ENCODE measurements at places on chromosomes 1 and 21. TPM values are rescaled to one million over a fixed set of nuclear protein-coding genes. Genes with fewer than 3 reads are reported as not detected.

The NR1I3 gene
- not detected for total RNA-seq

The CAPN8 gene
- not detected for total RNA-seq

DNA sequence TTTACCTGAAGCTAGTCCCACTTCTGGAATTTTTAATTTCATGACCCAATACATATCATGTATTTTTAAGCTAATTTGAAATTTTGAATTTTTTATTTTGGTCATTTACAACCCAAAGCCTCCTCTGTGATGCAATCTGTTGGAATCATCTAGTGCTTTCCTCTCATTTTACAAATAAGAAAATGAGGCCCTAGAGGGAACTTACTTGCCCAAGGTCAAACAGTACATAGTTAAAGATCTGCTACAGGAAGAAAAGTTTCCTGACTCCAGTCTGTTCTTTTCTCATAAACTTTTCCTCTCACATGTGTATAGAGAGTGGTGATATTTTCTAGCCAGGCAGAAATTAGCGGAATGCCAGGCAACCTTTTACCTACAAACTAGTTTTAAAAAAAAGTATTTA, 59.3 kb upstream of the DPT start:
- DNase-seq = no peak

The KCNN3 gene
- 0.04 TPM for total RNA-seq

DNA sequence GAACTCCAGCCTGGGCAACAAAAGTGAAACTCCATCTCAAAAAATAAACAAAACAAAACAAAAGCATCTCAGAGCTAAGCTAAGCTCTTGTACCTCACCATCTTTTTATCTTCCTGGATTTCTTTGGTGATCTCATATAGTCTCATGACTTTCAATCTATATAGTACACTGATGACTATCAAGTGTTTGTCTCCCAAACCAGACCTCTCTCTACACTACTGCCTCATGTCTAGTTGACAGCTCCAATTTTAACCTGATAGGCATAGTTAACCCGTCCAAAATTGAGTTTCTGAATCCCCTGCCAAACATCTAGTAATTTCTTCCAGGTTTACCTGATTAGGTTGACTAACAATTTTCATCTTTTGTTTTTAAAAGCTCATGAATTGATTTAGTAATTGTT, 151.7 kb downstream of the COP1 start:
- DNase-seq = no peak

The PDZK1IP1 gene
- total RNA-seq = 0.33 TPM

GRCh38 chr1:53697721-53698383, 41.1 kb downstream of the GLIS1 start:
- DNase-seq = no peak

The ST6GALNAC5 gene
- not detected for total RNA-seq

The SPOCD1 gene
- total RNA-seq = 0.22 TPM

GRCh38 chr1:182259968-182260367, 131.6 kb downstream of the GLUL start:
- no peak for DNase-seq

DNA sequence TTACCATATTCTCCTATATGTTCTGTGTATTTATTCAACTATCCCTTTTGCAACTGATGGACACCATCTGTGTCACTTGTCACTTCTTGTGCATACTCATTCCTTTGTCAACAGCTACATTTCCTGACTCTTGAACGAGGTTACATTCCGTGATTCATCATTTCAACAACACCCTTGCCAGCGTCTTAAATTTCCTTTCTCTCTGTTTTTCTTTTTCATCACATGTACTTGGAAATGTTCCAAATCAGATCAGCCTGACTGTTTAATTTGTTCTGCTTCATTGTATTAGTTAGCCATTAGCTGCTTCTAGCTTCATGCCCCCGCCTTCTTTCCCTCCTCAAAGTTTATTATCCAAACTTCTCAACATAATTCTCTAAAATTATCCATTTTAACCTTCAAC, 173.0 kb downstream of the ADGRL4 start:
- no peak for DNase-seq

- DNase-seq = no peak
Measured at GRCh38 chr1:4395158-4395557, 259.3 kb upstream of the AJAP1 start.

The HES5 gene
- total RNA-seq = not detected

The CFHR4 gene
- total RNA-seq = not detected

GRCh38 chr1:24978383-24979032, 48.4 kb upstream of the RUNX3 start:
- DNase-seq = no peak

DNA sequence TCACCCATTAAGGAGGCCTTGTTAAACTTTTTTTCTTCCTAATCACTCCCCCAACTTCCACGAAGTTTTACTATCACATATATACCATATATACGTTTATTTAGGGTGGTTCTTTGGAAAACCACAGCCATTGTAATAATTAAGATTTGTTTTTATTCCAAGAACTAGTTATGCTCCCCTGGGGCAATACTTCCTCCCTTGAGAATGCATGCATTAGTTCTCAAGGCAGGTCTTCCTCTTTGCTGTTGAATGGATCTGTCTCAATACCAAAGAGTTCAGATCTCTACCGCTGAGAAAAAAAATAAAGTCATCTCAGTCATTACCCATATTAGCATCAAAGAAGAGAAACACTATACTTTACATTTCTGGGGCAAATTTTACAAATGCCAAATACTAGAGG, 567.7 kb upstream of the RGS18 start:
- DNase-seq = no peak

DNA sequence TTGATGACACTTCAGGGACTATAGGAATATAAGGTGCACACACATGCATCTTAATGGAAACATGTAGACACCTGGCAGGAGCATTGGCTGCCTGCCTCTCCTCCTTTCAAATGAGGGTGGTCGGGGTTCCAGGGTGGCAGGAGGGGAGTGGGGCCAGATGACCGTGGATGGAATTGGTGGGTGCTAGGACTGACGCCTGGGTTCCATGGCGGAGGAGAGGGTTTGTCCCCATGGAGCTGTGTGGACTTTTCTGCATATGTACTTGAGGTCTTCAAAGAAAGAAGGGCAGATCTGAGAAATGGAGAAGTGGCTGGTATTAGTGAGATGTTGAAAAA, 7.7 kb downstream of the PRRX1 start:
- DNase-seq = no peak

- DNase-seq = peak; percentile 42
Measured at GRCh38 chr1:1779691-1780597, 1.7 kb upstream of the NADK start.

The DMRTA2 gene
- not detected for total RNA-seq

DNA sequence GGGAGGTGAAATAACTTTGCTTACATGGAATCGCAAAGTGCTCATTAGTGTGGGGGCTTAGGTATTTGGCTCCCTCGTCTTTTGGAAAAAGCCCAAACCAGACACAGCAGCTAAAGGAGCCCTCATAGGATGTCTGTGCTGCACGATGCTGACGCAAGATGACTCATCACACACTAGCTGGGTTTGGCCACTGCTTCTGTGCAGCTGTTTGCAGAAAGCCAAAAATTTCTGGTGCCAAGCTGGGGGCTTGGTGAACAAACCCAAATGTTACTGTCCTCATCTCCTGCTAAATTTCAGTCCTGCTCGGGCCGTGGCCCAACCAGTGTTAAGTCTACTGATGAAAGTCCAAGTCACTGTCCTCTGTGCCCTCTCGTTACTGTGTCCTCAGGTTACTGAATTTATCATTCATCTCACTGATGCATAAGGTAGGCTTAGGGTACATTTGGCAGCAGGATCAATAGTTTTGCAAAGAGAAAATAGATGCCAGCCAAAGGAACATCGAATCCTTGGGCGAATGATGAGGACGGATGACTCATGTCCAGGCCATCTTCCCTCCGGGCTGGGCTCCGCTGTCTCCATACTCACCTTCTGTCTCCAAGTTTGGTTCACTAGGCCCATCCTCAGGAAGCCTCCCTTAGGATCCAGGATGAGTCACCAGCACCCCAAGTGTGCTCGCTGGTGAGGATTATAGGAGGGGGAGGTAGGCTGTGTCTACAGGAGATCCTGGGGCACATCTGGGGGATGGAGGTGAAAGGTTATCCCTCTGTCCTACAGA, 177.7 kb downstream of the ADSS2 start:
- peak; percentile 75 for DNase-seq

GRCh38 chr1:248576260-248576980, 1.9 kb upstream of the OR2T34 start:
- DNase-seq = no peak

DNA sequence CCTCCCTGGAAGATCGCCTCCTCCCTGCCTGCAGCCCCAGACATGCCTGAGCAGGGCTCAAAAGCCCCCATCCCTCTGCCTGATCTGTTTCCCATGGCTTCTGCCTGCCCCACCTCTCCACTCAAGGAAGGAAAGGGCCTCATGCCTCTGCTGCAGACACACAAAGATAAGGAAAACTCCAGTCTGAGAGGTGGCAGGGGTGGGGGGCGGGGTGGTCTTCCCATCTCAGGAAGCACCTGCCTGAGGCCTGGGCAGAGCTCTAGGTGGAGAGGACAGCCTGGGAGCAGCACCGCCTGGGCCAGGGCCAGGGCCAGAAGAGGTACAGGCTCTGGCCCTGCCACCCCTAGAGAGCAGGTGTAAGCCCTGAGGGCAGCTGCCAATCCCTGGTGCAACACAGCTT, 4.1 kb upstream of the GJB3 start:
- DNase-seq = no peak
